GM12864 (cell line): ENCODE measurements at places on chromosomes 7 and 10.
A peak's percentile ranks its signal among the peaks of the same experiment; 100 is the strongest.

DNA sequence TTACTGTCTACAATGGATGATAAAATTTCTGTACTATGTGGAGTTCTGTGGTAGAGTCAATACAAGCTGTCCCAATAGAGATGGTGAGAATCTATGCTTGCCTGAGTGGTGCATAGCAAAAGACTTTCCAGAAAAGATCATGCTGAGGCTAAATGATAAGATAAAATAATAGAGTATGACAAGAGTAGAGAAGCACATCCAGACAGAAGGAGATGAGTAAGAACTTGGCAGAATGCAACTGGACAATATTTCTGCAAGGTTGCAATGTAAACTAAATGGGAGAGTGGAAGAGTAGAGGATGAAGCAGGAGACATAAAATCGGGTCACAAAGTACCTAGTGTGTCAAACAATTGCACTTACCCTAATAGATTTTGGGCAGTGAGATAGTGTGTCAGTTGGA, 347.6 kb downstream of the MDFIC start:
- DNase-seq, result no peak

DNA sequence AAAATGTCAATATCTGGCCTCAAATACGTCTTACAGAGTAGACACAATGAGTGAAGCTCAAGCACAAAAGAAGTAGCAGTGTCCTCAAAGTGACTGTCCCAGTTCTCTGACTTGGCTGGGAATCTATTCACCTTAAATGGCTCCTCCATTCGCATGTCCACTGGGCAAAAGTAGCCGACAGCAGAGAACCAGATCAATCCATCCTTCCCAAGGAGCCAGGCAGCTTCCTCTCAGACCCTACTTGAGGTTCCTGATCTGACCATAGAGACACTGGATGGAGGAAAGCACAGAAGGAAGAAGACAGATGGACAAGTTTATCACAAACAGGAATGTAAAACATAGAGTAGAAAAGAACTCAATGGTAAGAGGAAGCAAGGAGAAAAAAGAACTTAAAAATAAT, 53.5 kb downstream of the CDK6 start:
- no peak for DNase-seq

- peak; percentile 22 for DNase-seq
Observed at GRCh38 chr7:46352004-46352954, 431.2 kb upstream of the IGFBP3 start.

GRCh38 chr10:4086131-4086898, 301.3 kb upstream of the KLF6 start:
- DNase-seq, result no peak

- no peak for DNase-seq
Observed at GRCh38 chr10:2972216-2972615, 95.1 kb upstream of the PFKP start.

DNA sequence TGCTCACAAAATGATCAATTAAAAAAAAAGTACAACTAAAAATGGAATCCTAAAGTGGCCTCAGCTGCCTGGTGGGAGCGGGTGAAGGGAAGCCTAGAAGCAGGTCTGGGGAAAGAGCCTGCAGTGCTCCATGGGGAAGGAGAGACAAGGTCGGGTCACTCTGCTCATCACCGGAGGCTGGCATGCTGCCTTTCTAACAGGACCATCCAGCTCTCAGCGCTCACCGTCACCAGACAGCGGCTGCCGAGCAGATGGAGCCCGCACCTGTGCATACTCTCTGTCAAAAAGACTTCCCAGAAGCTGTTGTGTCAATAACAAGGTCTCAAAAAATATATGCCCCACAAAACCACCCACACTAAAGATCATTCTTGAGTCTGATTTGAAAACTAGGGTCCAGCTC, 112.8 kb downstream of the BAMBI start:
- DNase-seq, result no peak

DNA sequence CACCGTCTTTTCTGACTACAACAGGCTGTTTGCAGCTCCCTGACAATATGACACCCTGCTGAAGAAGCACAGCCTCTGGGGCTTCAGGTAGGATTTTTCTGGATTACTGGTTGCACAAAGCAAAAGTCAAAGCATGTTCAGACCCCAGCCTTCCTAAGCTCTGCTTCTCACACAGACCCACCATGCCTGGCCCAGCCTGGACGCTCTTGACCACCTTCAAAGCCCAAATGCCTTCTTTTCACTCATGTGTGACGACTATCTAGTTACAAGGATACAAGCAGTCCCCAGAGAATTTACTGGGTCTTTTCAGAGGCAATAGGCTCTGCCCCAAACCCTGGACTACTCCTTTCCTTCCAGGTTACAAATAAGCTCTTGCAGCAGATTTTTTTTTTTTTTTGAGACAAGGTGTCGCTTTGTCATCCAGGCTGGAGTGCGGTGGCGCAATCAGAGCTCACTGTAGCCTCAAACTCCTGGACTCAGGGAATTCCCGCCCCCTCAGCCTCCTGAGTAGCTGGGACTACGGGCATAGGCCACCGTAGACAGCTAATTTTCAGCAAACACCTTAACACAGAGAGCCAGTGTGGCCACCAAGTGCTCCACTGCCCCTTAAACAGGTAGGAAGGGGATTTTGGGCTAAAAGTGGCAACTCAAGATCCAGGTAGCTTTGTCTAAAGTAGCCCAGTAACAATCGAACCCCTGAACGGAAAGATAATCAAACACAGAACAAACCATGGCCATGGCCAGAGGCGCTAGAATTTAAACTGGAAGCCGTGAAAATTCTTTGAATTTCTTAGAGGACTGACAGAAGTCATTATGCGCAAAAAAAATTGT, 16.2 kb downstream of the SVIL start:
- DNase-seq, result no peak

- DNase-seq, result no peak
Observed at GRCh38 chr7:111866787-111867186, 304.5 kb upstream of the IMMP2L start.

DNA sequence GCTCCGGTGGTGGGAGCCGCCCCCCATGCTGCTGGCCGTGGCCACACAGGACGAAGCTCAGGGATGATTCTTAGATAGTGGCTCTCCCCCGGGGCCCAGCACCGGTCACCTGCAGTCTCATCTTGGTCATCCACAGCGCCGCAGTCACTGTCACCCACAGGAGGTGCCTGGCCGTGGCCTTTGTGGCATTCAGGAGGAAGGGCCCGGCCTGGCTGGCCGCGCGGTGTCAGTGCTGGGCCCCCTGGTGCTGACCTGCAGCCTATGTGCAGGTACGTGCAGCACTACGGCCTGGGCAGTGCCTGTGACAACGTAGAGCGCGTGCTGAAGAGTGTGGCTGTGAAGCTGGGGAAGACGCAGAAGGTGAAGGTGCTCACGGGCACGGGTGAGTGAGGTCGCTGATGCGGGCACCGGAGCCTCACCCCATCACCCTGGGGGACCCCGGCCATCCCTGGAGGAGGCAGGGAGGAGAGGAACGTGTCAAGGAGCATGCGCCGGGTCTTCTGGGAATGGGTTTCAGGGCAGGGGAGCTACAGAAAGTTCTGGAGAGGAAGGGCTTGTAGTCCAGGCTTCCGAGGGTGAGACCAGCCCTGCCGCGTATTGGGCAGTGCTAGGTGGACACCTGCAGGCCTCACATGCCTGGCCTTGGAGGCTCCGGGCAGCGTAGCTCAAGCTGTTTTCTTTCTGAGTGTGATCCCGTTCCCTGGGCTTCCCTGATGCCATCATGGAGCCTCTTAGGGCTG, 5.0 kb downstream of the SPRN start:
- DNase-seq, result no peak

- no peak for DNase-seq
Observed at GRCh38 chr10:123854003-123854402, 37.6 kb downstream of the CPXM2 start.

- no peak for DNase-seq
Observed at GRCh38 chr10:72107325-72108003, 19.1 kb upstream of the SPOCK2 start.

GRCh38 chr10:43576062-43576461, 1.6 kb upstream of the ZNF239 start:
- no peak for DNase-seq

DNA sequence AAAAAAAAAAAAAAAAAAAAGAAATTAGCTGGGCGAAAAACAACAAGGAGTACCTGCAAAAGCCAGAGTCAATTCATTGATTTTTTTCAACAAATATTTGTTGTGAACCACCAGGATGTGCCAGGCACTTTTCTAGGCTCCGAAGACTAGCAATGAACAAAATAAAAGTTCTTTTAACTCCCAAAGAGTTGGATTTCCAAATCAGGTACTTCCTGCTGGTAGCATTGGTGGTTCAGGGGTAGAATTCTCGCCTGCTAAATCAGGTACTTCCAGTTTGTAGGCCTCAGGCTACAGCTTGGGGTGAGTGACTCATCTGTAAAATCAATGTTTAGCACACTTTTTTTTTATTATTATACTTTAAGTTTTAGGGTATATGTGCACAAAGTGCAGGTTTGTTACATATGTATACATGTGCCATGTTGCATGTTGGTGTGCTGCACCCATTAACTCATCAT, 10.9 kb downstream of the PPA1 start:
- no peak for DNase-seq

DNA sequence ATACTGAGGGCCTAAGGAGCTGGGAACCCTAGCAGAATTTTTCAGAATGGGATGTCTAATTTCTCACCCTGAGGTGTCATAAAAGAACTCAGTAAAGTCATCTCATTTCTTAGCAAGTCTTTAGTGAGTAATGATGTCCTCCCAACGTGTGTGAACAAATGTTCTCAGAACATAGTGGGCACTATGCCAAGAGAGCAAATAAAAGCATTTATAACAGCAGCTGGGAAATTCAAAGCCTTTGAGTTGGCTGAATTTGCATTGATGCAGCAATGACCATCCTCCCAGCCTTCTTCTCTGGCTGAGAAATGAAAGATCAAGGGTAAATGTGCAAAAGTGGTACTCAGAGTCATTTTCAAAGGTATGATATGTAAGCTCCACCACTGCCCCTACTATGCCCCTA, 109.4 kb downstream of the FAM107B start:
- no peak for DNase-seq

DNA sequence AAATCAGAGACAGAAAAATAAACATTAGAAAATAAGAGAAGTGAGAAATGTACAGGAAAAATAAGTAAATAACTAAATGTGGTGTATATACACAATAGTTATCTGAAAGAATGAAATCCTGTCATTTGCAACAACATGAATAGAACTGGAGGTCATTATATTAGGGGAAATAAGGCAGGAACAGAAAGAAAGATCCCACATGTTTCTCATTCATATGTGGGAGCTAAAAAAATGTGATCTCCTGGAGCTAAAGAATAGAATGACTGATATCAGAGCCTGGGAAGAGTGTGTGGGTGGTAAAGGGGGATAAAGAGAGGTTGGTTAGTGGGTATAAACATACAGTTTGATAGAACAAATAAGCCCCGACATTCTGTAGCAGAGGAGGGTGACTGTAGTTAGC, 27.3 kb downstream of the PLXDC2 start:
- DNase-seq, result no peak

- no peak for DNase-seq
Observed at GRCh38 chr7:134966691-134967090, 19.6 kb upstream of the AGBL3 start.

- no peak for DNase-seq
Observed at GRCh38 chr10:51269821-51270220, 195.5 kb downstream of the PRKG1 start.

DNA sequence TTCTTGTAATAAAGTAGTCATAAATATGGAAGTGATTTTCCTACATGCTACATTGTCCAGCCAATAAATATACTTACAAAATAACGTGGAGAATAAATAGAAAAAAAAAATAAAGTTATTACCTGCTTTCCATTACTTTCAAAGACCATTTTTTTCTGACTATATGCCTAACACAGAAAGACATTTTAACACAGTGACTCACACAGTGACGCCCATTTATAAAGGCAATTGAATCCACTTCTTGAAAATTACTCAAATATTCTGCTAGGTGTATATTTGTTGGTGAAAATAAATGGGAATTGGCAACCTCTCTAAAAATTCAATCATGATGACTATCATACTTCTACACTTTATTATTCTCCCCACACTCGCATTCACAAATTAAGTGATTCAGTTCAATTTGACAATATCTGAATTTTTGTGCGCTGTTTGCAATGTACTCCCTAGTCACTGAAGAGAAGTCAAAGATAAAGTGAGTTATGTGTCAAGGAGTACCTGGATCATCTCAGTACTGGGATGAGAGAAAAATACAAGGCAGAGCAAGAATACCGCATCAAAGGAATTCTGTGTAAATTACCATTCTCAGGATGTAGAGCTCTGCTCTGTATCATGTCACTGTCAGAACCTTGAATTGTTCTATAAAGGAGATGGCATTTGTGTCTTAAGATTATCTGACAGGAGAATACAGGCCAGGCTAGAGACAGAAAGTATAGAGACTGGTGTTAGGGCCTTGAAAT, 642.7 kb downstream of the IPMK start:
- no peak for DNase-seq

GRCh38 chr7:90298145-90299038, 22.7 kb downstream of the FAM237B start:
- DNase-seq, result no peak

GRCh38 chr7:28018020-28018419, 162.6 kb downstream of the JAZF1 start:
- DNase-seq, result no peak

- no peak for DNase-seq
Observed at GRCh38 chr7:13991791-13992595, 2.5 kb upstream of the ETV1 start.

- no peak for DNase-seq
Observed at GRCh38 chr10:105634281-105634680, 993.2 kb downstream of the SORCS3 start.

DNA sequence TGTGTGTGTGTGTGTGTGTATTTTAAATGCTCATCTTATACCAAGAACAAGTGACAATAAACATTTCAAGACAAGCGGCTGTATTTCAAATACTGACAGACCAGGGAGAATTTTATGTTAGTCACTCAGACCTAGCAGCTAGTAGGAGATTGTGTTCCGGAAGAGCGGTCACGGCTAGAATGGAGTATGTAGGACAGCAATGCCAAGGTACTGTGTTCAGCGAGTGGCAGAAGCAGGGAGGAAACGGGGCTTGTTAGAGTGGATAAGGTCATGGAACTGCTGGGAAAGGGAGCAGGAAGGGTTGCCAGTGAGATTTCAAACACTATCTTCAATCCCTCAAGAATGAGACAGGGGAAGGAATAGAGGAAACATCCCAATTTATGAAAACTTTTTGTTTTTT, 260.5 kb upstream of the PITRM1 start:
- DNase-seq, result no peak

DNA sequence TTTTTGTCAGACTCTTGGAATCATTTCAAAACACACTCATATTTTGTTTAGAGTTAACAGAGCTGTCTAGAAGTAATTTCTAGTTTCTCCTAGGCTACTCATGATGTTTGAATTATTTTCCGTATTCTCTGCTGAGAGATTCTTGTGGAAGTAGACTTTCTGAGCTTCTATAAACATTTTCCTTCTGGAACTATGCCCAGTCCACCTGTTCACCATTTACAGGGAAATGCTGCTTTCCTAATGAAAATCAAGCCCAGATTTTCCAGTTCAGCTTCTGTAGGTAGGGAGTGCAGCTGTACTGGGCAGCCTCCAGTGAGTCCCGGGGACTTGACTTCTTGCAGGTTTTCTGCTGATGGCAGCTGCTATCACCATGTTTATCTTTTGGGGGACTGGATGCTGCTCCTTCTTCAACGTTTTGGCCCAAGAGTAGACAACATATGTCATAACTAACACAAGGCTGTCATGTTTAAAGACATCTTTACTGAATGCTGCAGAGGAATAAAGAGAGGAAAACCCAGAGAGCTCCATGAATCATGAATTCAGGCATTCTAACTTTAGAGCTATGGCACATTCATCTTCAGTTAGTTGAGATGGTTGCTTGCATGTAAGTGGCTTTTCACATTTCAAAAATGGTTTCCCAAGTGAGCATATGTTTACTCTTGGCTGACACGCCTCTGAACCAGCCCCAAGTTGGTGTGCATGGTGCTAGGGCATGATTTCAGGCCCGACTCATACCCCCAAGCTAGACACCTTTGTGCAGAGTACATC, 85.6 kb downstream of the SDK1 start:
- no peak for DNase-seq
